ENCODE measurements at places on chromosomes 3 and 15.

DNA sequence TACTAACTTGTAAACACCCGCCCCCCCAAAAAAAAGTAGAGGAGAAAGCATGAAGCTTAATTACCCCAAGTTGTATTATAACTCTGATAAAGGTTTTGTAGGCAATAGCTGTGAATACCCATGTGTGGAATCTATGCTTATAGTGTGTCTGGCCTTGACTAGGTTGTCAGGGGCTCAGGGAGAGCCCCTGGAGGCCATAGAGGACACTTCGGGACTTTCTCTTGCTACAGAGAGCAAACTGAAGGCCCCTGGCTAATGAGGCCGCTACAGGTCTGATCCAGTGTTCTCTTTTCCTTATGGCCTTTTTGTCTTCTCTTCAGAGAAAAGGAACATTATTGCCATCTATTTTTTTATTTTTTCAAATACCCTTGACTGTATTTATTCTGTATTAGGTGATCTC is 19.1 kb upstream of the SCAANT1 start:
- DNase-seq: no peak

GRCh38 chr15:97731859-97732258 is 228.6 kb upstream of the ARRDC4 start:
- no peak for DNase-seq

GRCh38 chr15:85755471-85755870 is 39.3 kb downstream of the KLHL25 start:
- DNase-seq: no peak

DNA sequence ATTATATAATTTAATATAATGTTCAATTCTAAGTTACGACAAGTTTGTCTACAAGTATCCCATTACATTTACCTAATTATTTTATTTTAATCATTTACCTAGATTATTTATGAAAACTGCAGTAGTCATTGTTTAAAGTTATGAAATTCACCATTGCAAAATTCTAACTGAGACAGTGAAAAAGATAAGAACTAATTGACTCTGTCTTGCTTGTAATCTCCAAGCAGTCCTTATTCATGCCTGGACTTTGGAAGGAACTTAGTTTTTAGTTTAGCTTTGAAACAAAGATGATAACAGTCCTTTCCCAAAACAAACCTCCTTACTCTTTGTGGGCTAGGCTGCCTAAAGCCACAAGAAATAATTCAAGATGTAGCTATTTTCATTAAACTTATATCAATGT is 165.0 kb downstream of the SUCNR1 start:
- no peak for DNase-seq

- no peak for DNase-seq
Measured at GRCh38 chr3:191637611-191638010, 176.6 kb downstream of the PYDC2 start.

GRCh38 chr3:9213019-9213634 is 36.3 kb downstream of the SRGAP3 start:
- DNase-seq: no peak

- no peak for DNase-seq
Measured at GRCh38 chr15:38520035-38520434, 44.6 kb downstream of the RASGRP1 start.

DNA sequence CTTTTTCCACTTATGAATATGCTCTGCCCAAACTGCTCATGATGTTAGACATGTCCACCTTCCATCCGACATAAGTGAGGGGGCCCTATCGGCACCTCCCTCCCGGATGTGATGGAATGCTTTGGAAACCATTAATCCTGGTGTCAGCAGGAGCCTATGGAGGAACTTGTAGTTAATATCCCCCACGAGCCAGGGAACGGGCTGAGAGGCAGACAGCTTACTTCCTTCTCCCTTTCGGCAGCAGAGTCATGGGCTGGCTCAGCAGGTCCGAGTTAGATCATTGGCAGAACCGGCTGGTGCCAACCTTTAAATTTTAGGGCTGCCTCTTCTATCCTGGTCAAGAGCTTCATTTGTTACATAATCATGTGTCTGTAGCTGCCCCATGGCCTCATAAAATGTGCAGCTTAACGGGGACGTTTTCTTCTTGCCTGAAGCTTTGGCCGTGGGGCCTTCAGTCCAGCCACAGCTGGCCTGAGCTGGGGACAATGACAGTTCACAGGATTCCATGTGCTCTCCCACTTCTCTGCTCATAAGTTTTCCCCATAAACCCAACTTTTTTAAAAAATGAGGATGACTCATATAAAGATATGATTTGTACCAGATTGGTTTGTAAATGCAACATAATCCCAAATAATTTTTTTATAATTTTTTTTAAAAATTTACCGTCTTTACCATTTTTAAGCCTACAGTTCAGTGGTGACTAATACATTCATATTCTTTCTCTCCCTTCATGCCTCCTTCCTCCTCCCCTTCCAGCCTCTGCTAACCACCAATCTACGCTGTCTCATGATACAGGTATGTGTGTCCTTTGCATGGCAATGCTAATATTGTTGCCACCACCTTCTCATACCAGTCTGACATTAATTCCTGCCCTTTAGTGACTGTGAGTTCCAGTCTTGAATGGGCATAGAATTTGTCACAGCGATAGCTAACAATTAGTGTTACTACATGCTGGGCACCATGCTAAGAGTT is 62.2 kb upstream of the RGMA start:
- peak; percentile 48 for DNase-seq

GRCh38 chr15:46091860-46092450 is 457.1 kb downstream of the SQOR start:
- peak; percentile 29 for DNase-seq

DNA sequence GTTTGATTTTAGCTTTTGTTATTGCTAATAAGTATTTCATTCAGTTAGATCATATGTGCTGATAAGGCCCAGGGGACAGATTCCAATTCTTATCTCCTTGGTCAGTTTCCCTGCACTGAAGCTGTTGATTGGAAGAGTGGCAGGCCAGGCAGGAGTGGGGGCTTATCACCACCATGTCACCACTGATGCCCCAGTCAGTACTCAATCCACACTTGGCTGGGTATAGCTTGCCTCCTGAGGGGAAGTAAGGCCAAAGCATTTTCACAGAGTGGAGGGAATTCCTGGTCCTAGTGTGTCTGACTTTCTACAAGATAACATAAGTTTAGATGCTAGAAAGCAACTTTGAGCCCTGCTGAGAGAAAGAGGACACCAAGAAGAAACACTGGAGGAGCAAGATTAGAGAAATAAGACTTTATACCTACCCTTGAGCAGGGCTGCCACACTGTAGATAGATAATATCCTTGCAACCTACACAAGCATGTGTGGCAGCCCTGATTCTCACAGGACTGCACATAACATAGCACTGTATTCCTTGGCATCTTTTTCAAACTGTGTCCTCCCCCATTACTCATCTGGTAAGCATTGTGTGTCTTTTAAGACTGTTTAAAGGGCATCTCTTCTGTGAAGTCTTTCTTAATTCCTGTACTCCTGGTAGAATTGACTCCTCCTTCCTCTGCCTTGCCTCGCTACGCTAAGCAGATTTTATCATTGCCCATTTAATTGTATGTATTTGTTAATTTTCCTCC is 24.3 kb downstream of the OXNAD1 start:
- no peak for DNase-seq

- DNase-seq: no peak
Measured at GRCh38 chr15:58594898-58595297, 154.6 kb downstream of the ADAM10 start.
